Spinal cord (tissue), 10 donors: ENCODE measurements at places on chromosomes 13 and 19. TPM values are rescaled to one million over a fixed set of nuclear protein-coding genes. Genes with fewer than 3 reads are reported as not detected.

FFAR2 gene
- total RNA-seq = 0.11 TPM

PSG1 gene
- 0.61 TPM for total RNA-seq

OR7A5 gene
- total RNA-seq = not detected

MEF2B gene
- total RNA-seq = not detected

PTGIR gene
- 0.77 TPM for total RNA-seq

CGB2 gene
- not detected for total RNA-seq

ZNF85 gene
- 26.9 TPM for total RNA-seq

DNA sequence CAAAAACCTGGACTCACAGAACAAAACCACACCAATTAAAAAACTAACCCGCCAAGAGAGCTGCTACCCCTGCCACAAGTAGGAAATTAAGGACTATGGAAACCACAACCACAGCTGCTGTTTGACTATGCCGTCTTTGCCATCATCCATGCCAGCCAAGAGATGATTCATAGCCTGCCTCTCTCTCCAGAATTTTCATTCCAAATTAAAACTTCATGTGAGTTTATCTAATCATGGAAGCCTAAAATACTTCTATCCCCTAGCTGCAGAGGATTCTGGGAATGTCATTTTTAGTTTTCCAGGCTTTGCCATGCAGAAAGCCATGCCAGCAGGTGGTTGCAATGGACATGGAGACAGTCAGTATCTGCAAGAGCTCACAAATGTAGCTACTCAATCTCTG is 27.6 kb upstream of the GTF2F2 start:
- no peak for DNase-seq

- DNase-seq = no peak
Measured at GRCh38 chr13:74093691-74094090, 40.5 kb downstream of the KLF12 start.

- DNase-seq = no peak
Measured at GRCh38 chr13:66553391-66553790, 676.7 kb downstream of the PCDH9 start.

GRCh38 chr19:10971107-10971726 is 10.4 kb downstream of the SMARCA4 start:
- DNase-seq = no peak

DNA sequence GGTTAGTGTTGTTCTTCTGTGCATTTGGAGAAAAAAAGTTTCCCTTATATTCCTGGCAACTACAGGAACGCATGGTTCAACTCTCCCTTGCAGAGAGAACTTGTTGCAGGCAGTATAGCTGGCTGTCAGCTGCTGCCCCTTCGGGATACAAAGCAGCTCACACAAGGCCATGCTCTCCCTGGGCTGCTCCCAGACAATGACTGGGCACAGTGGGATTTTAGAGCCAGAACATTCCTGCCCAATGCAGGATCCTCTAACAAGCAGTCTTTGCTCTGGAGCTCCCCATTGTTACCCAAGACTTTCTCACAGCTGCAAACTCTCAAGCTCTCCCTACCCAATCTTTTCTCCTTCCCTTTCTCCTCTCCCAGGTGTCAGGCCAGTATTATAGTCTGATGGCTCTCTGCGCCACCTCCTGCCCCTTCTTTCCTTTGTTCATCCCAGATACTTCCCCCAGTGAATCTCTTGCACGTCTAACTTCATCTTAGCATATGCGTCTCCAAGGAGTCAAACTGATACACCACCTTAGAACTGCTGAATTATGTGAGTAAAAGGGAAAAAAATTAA is 27.5 kb upstream of the SERPINE3 start:
- DNase-seq = no peak

DNA sequence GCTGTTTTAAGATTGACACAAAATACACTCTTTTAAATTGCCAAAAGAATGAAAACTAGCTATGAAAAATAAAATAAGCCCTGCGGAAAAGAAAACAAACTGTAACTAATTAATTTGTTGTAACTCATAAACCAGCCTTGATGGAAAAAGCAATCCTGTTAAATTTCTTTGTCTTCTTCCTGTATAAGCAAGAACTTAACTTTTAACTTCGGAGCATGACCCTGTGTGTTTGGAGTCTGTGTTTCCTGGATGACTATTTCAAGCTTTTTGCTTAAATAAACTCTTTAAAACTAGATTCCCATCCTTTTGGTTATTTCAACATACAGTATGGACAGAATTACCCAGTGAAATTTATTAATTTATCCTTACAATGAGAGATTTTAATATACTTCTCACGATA is 122.6 kb downstream of the TNFRSF19 start:
- DNase-seq = no peak

GRCh38 chr19:16141043-16141442 is 2.4 kb upstream of the HSH2D start:
- no peak for DNase-seq

DNA sequence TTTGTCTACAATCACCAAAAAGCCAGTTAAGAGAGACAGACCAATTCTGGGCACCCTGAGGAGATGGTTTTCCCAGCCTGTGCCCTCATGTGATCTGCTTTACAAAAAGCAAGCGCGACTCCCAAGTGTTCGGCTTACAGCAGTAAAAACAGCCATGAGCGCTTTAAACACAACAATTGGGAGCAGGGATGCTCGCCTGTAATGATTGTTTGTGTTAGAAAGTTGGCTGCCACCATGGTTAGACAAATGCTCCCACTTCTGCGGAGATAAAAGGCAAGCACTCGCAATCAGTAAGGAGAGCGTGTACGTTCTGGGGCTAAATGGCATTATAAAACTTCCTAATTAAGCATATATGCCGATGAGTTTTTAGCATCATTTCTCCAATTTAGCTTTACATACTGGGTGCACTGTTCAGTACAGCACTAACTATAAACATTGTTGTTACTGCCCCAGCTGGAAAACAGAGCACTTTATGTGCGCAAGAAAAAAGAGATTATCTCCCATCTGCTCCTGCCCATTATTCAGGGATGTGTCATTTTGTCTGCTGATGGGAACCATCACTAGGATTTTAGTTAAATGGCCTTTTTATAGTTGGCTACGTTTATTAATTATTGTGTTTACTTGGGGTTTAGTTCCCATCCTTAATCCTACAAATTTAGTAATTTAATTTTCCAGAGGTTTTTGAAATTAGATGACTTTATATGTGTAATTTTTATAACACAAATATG is 309.3 kb upstream of the MAB21L1 start:
- DNase-seq = no peak

DNA sequence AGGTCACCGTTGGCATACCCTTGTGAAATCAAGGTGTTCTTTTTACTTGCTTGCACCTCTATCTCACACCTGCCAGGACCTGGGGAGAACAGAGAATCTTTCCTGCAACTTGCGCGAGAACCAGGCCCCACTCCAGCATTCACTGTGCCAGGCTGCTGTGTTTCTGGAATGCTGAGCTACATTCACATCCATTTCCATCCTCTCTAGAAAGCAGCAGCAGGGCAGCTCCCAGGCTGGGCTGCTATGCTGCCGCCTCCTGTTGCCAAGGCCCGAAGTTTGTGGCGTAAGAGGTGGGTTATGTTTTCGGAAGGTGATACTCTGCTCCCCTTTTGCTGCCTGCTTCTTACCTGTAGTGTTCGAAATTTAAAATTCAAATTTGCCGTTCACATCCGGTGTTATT is 464.1 kb downstream of the KLF5 start:
- no peak for DNase-seq

DNA sequence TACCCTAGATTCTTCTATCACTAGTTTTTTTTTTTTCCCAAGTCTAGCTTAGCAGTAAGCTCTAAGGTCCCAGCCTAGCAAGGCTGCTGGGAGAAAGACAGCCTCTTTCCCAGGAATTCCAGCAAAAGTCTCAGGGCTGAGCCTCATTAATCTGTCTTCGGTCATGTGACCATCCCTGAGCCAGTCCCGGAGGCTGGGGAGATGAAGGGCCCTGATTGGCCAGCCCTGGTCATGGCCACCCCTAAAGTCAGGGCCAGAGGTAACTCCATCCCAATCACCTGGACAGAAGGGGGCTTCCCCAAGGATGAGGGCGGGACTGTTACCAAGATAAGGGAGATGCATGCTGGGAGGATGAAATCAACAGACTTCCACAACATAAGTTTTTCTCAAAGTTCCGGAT is 43.3 kb downstream of the CCNE1 start:
- no peak for DNase-seq

DNA sequence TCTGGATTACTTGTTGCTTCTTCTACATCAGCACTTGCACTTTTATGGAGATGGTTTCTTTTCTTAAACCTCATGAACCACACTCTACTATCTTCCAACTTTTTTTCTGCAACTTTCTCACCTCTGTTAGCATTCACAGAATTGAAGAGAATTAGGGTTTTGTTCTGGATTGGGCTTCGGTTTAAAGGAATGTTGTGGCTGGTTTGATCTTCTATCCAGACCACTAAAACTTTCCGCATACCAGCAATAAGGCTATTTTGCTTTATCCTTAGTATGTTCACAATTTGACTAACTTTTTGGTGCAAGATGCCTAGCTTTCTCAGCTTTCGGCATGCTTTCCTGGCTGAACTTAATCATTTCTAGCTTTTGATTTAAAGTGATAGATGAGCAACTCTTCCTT is 666.7 kb upstream of the MIR17HG start:
- no peak for DNase-seq

GRCh38 chr19:31300422-31300821 is 48.8 kb downstream of the TSHZ3 start:
- no peak for DNase-seq

DNA sequence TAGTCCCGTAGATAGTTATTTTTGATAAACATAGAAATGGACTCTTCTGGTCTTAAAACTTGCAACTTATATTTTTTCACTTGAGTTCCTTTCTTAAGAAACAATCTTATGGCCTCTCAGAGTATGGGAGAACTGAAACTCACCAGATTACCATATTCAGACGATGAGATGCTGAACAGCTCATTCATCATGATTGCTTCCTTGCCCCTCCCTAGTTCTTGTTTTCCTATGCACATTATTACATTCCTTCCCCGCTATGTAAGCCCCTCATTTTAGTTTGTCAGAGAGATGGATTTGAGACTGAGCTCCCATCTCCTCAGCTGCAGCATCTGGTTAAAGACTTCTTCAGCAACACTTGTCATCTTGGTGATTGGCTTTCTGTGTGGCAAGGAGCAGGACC is 158.5 kb downstream of the SLITRK6 start:
- DNase-seq = no peak

- no peak for DNase-seq
Measured at GRCh38 chr19:10508036-10508435, 4.9 kb upstream of the KEAP1 start.
